ENCODE measurements at places on chromosomes 16 and 17.

GRCh38 chr17:71237903-71238538, 882.8 kb upstream of the SOX9 start:
- no peak for DNase-seq

DNA sequence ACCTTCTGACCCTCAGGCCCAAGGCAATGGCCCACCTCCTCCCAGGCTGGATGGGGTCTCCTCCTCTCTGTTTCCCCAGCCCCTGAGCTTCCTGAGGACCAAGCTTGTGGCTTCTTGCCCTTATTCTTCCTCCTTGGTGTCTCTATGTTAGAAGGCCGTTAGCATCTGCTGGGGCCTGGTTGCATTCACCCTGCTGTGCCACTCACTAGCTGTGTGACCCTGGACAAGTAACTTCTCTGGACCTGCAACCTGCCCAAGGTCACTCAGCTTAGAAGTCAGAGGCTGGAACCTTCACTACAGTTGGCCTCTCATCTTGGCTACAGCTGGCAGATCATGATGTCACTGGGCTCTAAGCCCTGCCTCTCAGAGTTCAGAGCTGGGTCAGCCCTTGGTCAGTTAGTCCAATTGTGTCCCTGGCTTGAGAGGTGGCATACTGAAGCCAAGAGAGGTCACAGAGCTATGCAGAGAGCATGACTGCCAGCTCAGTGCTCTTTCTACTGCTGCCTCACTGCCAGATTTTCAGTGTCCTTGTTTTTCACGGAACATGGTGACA, 3.0 kb downstream of the MT2A start:
- DNase-seq, result no peak

DNA sequence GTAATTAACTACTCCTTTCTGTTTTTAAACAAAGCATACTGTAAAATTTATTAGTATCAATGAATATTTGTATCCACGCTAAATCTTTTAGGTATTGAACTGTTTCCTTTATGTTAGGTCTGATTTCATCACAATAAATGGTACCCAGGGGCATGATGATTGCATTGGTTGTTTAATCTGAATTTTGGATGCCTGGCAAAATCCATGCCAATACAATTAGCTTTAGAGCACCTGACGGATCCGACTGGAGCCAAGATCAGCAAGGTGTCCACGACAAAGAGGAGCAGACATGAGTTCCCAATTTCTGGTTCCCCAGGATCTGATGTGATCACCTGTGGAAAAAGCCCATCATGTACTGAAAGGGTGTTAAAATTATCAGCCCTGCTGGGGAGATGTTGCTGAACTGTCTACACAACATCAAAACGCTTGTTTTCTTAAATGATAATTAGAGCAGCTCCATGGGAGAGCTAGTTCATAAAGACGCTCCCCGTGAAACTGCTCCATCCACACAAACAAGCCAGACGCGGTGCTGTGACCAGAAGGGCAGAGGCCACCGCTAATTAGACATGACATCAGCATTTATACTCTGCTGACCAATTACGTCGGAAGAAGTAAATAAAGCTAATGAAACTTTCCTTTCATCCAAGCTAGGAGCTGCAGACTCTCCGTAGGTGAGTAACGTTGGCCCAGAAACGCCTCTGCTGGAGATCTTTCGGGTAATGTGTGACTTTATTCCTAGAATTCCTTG, 151.7 kb downstream of the CPPED1 start:
- no peak for DNase-seq

DNA sequence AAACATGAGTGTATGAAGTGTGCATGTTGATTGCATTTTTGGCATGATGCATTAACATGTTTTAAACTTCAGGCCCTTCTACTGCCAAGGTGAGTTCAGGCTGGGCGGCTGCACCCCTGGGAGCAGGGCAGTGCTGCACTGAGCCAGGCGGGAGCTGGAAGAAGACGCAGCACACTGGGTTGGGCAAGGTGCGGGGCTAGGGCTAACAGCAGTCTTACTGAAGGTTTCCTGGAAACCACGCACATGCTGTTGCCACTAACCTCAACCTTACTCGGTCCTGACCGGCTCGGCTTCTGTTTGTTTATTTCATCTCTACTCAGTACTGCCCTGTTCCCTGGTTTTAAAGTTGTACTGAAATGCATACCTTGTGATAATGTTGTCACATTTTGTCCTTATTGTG, 61.0 kb downstream of the MAP2K4 start:
- no peak for DNase-seq

DNA sequence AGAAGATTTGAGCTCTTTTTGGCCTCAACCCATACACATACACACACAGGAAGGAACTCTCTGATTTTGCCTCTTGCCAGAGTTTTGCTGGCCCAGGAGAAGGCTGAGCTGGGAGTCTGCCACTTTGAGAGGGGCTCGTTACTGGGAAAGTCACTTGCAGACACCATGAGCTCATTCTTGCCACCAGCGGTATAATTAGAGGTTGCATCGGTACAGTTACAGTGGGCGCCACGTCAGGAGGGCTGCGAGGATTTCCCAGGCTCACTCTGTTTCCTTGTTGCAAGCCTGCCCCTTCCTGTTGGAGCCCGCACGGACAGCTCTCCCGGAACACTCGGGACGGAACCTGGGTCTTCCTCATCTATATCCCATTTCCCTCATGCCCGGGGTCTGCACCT, 3.1 kb upstream of the SDK2 start:
- DNase-seq, result no peak

GRCh38 chr16:66512272-66513110, 37.4 kb downstream of the TK2 start:
- no peak for DNase-seq

DNA sequence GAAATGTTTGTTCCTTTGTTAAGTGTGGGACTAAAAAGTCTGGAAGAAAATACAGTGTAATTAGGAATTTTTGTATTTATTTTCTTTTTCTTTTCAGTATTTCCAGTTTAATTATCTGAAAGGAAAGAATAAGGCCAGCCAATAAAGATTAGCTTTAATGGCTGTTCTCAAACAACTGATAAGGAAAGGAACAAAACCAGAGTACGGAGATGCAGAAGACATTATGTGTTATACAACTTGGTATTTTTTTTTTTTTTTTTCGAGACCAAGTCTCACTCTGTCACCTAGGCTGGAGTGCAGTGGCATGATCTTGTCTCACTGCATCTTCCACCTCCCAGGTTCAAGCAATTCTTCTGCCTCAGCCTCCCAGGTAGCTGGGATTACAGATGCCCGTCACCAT, 47.5 kb downstream of the SNTB2 start:
- no peak for DNase-seq

GRCh38 chr17:1650731-1651558, 1.3 kb upstream of the RILP start:
- DNase-seq, result no peak

- DNase-seq, result no peak
Observed at GRCh38 chr16:53429221-53429943, 4.9 kb upstream of the RBL2 start.

- DNase-seq, result peak; percentile 27
Observed at GRCh38 chr17:35313875-35314409, 59.5 kb downstream of the SLFN11 start.

DNA sequence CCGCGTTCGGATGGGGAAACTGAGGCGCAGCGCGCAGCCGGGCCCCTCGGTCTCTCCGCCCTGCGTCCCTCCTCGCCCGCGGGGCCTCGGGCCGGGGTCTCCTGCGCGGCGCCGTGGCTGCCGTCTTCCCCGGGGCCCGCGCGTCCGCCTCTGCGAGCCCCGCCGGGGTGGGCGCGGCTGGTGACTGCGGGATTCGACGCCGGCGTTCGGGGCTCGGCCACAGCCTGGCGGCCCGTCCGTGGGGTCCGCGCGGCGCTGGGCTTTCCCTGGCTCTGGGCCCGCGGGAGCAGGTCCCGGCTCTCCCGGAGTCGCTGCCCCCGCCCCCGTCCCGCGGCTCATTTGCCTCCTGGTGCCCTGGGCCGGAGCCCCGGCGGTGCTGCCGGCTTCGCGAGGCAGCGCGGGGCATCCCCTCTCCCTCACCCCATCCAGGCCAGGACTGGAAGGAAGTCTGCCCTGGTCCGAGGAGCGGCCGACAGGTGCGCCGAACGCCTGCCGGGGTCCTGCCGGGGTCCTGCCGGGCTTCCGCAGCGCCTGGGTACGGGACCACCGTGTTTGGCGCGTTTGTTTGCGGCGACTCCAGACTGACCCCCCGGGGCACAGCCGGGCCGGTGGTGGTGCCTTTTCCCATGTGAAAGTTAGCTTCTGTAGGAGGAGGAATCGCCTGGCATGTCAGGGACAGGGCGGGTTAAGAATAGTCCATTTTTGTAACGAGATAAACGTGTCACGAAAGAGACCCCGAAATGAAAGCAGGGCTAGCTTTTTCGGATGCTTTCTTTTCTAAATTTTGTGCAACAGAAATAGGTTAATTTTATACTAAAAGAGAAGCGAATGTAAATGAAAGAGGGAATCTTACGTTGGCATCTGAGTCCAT, 671 bp downstream of the CHMP6 start:
- DNase-seq, result no peak
